Adrenal gland (tissue), 19 donors: ENCODE measurements at places on chromosomes 4 and X. TPM values are rescaled to one million over a fixed set of nuclear protein-coding genes. Genes with fewer than 3 reads are reported as not detected.
A peak's percentile ranks its signal among the peaks of the same experiment; 100 is the strongest.

- no peak for DNase-seq
Measured at GRCh38 chr4:54165438-54165837, 63.7 kb upstream of the PDGFRA start.

DNA sequence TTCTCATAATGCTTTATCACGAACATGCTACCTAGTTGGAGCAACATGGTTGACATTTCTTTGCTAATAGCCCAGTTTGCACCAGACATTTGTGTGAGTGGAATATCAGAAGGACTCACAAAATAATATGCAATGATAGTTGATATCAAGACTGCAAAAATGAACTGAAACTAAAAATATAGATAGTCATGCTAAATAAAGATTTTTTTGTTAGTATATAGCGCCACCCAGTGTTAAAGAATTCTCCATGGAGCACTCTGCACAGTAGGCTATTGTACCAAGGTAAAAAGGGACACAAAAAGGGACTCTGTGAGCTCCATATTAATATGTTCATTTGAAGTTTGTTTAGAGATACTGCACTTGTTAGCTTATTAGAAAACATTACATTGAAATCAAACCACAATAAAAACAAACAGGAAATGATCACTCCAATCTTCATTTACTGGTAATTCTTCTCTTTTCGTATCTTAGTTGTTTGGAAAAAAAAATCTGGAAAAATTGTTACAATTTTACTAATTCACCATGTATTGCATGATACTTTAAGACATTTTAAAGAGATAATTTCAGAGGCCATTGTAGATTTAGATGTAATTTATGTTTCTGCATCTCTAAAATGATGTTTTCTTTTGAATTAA, 1509.6 kb downstream of the ADGRL3 start:
- no peak for DNase-seq

Gene TASL
- polyA plus RNA-seq = 1.3 TPM

DNA sequence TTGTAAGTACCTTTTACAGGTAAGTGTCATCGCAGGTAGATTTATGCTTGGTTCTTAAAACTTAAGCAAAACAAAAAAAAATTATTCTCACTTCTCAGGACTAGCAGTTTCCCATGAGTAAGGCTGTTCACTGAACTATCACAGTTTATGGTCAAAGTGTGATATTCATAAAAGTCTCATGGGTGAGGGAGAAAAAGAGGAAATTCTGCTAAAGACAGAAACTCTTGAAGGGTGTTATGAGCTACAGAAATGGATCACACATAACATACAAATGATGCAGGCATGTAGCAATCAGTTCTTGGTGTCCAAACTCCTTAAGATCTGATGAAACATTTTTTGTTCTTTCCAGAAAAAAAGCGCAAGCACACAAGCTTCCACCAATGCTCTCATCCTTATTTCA, 8.5 kb downstream of the RAB9A start:
- DNase-seq = no peak

DNA sequence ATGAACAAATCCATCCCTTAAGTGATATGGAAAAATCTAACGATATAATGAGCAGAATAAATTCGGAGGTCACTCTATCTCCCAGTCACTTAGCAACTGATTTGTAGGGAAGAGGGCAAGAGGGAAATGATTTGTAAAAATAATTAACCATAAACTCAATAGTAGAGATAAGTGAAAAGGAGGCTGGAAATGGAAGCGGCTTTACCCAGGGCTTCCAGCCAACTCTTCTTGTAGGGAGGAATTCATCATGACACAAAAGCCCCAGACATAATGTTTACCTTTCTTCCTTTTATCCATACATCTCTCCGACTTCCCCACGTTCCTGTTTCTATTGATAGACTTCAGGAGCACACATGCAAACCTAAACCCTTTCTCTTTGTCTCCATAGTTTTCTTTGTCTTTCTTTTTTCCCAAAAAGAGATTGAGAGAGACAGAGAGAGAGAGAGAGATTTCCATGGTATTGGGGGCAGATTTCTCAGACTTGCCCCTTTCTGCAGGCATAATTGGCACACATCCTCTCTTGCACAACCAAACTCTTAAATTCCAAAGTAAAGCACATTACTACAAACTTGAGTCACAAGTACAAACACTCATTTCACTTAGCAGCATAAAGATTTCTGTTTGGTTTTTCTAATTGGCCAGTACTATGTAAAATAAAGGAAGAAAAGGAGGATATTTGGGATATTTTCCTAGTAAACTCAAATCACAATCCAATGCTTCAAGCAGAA, 140.9 kb downstream of the MAPK10 start:
- DNase-seq = no peak

Gene RHOH
- polyA plus RNA-seq = 0.56 TPM

DNA sequence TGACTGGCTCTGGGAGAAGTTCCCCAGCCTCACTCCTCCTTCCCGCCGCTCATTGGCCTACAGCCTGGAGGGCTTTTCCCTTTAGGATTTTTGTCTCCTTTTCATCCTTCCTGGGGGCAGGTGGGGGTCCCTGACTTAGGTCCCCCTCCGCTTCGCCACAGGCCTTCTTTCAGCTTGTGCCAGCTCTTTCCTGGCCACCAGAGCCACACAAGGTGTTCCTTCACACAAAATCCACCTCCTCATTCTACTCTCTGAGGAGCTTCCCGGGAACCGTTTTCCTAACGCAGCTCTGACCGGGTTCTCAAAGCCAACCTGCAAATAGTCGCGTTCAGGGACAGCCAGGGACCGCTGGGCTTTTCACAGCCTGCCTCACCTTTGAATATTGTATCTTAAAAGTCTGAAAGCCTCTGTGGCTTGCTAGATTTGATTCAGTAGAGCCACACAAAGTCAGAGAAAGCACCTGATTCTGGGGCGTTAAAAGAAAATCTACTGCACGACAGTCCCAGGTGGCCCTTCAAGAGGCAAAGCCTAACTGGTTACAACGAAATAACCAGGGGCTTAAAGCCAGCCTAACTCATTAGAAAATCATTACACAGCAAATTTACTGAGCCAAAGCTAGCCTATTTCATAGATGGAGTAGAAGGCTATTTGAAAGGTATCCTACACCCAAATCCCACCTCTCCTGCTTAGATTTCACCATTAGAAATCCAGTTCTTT, 731 bp upstream of the GPC3 start:
- no peak for DNase-seq

Gene P2RY4
- polyA plus RNA-seq = 0.03 TPM

GRCh38 chrX:43656005-43656494, at the start of gene MAOA:
TSS of gene MAOA (plus strand) at chrX:43656299. CDS start at chrX:43656342, 43 bp downstream.
- peak; percentile 82 for DNase-seq

DNA sequence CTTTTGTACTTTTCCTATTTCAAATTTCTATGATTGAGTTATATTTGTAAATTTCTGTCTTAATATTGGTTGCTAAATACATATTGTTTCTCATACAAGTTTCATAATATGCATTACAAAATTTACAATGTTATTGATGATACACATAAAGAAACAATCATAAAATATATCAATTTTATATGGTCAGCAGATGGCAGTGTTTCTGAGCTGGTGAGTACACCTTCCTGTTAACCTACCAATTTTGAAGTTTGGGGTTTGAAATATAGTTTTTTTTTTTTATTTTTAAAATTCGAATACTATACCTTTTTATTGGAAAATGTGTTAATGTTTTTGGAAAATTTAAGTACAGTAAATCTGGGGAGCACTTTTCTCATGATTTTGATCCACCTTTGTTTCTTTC, 1953.1 kb upstream of the ADGRL3 start:
- DNase-seq = no peak

DNA sequence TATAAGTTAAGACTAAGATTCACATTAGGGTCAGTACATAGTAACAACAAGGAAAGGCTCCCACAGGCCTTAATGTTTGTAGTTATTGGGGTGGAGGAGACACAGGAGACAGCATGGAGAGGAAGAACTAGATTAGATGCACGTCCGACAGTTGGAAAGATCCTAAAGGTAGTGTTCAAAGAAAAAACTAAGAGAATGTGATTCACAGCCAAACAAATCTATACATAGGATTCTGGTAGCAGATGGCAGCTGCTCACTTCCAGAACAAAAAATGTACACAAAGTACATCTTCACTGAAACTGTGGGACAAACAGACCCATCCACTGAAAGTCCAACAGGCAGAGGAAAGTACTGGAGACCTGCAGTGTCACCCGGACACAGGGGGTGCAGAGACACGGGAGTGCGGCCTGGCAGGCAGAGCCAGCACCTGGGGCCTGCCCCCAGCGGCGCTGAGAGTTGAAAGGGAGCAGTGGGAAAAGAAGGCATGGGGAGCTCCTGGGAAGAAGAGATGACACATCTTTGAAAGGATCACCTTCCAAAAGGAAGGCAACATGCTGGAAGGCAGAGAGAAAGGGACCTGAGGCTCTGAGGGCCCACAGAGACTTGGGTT, 40.0 kb downstream of the NELFA start:
- DNase-seq = no peak

- no peak for DNase-seq
Measured at GRCh38 chrX:53599781-53600396, 86.6 kb downstream of the HUWE1 start.

- DNase-seq = no peak
Measured at GRCh38 chr4:72893354-72894066, 176.0 kb downstream of the COX18 start.

Gene ARAP2
- polyA plus RNA-seq = 3.9 TPM
